Epithelial cell of esophagus (primary cell): ENCODE measurements at places on chromosomes 16 and 17.

DNA sequence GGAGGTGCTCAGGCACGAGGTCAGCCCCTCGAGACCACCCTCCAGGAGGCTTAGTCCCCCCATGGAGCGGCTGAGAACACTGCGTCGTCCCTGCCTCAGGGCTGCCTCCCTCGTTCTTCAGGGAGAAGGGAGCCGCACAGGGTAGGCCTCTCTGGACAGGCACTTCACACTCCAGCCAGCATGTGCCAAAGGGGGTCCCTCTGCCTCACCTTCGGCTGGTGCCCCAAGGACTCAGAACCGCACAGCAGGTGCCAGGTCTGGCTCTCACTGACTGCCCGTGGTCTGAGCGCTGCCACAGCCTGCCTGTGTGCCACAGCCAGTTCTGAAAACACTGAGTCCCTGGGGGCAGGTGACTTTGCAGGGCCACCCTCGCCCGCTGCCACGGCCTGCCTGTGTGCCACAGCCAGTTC, 7.1 kb downstream of the P2RX5 start:
- no peak for DNase-seq

DNA sequence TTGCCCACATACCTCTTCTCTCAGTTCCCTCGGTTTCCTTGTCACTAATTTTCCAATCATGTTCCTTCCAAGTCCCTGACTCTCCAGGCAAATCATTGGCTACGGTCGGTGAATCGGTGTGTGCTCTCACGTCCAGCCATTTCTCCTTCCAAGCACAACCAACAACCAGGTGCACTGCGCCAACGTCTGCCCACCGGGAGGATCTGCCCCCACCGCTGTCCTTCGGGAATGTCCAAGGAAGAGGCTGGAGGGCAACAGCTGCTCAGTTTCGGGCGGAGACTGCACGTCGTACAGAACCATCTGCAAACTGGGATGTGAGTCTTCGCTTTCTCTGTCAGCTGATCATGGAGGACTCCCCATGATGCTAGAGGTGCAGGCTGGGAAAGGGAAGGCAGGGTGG, 8.4 kb upstream of the NXN start:
- DNase-seq = no peak

GRCh38 chr17:40484285-40484972, 17.0 kb downstream of the TNS4 start:
- DNase-seq = peak; percentile 49

DNA sequence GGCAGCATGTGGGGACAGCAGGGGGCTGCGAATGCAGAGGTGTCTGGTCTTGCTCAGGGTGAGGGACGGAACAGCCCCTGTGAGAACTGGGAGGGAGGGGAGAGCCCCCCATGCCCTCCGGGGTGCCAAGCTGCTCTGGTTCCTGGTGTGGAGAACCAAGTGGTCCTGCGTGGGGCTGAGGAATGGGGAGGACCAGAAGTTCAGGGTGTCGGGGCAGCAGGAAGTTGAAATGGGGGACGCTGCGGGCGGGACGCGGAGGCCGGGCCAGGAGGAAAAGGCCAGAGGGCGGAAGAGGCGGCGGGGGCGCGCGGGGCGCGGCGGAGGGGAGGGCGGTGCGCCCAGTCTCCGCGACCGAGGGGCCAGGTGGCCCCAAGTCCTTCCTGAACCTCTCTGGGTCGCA, 3.6 kb downstream of the ALDH3A1 start:
- DNase-seq = no peak

- no peak for DNase-seq
Observed at GRCh38 chr17:32869345-32870026, 7.4 kb downstream of the MYO1D start.

DNA sequence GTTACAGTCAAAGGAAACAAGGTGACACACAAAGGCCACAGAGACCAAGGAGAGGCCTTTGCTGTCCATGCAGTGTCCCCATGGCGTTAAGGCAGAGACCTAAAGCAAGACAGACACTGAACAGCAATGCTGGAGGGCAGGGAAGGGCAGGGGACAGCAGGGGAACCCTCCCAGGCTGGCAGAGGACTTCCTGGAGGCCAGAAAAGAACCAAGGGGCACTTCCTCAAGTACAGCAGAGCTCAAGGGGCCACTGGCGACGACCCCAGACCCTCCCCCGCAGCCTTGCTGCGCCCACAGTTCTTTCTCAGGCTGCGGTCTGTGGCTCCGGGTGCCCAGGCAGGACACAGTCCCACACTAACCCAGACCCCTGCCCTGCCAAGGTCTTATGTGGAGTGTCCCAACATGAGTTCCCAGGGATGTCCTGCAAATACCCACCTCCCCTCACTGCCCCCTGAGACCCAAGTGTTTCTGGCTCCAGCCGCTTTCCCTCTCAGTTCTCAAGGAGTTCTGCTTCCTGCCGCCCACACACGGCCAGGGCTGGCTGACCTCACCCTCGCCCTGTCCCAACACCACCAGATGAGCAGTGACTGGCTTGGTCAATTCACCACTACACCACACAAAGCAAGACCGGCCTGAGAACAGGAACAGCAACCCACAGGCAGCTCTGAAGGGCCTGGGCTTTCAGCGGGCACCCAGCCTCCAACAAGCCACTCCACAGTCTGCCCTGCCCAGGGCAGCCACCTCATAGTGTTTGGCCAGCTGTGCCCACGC, 4.2 kb downstream of the CLCN7 start:
- no peak for DNase-seq

DNA sequence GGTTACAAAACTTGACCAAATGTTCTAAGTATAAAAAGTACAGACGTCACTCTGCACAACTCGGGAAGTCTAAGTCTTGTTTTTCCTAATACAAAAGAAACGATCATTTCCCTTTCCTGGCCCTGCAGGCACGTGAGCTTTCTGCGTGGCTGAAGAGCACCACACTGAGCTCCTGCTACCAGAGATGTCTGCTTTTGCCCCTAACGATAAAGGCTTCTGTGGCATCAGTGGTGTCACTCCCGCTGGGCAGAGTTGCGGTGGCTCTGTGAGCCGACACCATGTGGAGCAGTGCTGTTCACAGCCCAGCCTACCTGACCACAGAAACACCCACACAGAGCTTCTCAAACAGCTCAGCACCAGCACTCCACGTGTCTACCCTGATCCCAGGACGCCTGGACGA, 20.5 kb downstream of the EMC8 start:
- no peak for DNase-seq

- DNase-seq = no peak
Observed at GRCh38 chr16:445566-445965, 20.1 kb downstream of the RAB11FIP3 start.

DNA sequence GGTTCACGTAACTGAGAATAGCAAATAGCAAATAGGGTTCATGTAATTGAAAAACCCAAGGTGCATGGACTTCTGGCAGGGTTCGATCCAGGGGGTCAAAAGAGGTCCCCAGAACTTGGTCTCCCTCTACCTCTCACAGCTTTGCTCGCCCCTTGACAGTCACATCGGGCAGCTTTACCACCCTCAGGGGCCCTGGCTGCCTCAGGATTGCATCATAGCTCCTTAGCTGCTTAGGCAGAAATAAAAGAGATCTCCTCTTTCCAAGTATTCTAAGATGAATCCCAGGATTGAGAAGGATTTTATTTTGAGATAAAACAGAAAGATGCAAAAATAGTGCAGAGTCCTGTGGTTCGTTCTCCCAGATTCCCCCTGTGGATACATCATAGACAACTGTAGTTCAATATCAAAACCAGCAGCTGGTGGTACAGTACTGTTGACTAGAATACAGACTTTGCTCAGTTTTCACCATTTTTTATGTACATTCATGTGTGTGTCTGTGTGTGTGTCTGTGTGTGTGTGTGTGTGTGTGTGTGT, 12.8 kb downstream of the ADGRG3 start:
- DNase-seq = no peak

DNA sequence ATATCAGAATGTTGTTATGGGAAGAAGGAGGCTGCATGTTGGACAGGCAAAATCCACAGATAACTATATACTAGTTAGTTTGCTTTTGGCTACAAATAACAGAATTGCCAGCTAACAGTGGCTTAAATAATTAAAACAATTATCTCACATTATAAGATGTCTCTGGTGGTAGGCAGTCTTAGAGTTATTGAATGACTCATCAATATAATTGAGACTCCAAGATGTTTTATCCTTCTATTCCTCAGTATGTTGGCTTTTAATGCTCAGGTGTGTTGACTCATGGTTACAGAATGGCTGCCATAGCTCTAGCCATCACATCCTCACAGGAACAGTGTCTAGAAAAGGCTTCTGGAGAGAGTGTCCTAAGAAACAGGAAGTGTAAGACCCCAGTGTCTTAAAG, 11.1 kb downstream of the CHP2 start:
- DNase-seq = no peak
